ENCODE measurements at places on chromosomes 5 and 9.

- no peak for DNase-seq
Measured at GRCh38 chr9:90807006-90807405, 5.4 kb downstream of the SYK start.

GRCh38 chr9:84754461-84754860, 84.9 kb downstream of the NTRK2 start:
- DNase-seq, result no peak

- no peak for DNase-seq
Measured at GRCh38 chr9:19922476-19923118, 133.8 kb upstream of the SLC24A2 start.

GRCh38 chr9:87238545-87238944, 259.1 kb upstream of the DAPK1 start:
- no peak for DNase-seq

DNA sequence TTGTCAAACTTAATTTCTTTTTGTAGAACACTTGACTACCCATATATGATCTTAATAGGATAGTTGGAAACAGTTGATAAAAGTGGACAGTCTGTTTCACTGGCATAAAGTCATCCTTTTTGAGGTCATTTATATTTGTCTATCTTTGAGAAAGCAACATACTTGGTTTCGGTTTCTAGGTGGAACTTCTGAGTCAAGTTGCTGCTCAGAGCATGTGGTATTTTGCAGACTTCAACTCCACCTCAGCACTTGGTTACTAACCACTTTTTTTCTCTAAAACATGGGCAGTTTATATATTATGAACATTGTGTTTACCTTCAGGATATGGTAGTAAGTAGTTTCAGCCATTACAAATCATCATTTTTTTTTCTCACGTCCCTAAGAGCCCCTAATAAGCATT, 1749.0 kb upstream of the C9orf72 start:
- DNase-seq, result no peak

DNA sequence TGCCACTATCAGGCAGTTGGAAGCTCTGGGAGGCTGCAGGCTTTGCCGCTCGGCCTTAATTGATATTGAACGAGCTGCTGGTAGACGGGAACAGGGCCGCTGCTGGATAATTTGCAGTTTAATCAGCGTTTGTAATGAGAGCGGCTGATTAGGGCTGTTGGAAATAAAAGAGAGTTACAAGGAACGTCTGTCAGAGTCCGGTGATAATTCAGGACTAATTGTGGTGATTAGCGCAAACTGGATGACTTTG, 68.2 kb upstream of the TBCA start:
- no peak for DNase-seq

DNA sequence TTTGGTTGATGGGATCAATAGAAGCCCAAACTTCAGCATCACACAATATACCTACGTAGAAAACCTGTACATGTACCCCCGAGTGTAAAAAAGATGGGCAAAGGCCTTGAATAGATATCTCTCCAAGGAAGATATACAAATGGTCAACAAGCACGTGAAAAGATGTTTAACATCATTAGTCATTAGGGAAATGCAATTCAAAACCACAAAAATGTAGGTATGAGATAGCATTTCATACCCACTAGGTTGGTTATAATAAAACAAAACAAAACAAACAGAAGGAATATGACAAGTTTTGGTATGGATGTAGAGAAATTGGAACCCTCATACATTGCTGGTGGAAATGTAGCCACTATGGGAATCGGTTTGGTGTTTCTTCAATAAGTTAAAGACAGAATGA, 33.1 kb upstream of the PPARGC1B start:
- DNase-seq, result no peak

GRCh38 chr9:97723819-97724218, 26.7 kb upstream of the XPA start:
- no peak for DNase-seq

DNA sequence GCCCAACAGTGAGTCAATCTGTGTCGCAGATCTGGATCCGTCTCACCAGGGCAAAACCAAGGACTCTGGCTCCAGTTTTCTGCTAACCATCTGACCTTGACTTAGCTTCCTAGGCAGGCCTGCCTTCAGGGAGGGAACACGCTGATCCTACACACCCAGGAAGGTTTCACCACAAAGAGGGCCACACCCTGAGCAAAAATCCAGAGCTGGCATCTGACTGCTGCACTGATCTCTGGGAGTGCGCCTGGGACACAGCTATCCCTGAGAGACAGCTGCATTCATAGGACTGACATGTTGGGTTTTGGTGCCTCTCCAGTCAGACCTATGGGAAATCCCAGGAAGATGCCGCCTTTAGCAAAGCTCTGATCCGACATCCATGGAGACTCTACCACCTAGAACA, 47.5 kb downstream of the CDK5RAP2 start:
- DNase-seq, result no peak

GRCh38 chr5:149370878-149371277, 8.2 kb downstream of the IL17B start:
- DNase-seq, result no peak

DNA sequence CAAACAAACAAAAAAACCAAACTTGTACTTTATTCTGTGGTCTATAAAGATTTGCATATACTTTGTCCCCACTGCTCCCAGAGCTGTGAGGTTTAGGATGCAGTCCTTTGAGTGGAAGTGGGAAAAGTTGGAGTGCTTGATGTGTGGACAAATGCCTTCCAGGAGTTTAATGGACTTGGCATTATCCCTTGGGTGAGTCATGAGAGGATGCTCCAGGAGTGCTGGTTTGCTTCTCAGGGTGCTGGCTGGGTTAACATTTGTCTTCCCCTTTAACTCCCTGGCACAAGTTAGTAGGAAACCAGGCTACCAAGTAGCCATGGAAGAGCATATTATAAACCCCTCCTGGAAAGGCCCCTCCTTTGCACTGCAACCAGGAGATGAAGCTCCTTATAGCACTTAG, 417.4 kb upstream of the RIOK2 start:
- DNase-seq, result no peak

- DNase-seq, result no peak
Measured at GRCh38 chr9:123470121-123470782, 114.3 kb downstream of the CRB2 start.

DNA sequence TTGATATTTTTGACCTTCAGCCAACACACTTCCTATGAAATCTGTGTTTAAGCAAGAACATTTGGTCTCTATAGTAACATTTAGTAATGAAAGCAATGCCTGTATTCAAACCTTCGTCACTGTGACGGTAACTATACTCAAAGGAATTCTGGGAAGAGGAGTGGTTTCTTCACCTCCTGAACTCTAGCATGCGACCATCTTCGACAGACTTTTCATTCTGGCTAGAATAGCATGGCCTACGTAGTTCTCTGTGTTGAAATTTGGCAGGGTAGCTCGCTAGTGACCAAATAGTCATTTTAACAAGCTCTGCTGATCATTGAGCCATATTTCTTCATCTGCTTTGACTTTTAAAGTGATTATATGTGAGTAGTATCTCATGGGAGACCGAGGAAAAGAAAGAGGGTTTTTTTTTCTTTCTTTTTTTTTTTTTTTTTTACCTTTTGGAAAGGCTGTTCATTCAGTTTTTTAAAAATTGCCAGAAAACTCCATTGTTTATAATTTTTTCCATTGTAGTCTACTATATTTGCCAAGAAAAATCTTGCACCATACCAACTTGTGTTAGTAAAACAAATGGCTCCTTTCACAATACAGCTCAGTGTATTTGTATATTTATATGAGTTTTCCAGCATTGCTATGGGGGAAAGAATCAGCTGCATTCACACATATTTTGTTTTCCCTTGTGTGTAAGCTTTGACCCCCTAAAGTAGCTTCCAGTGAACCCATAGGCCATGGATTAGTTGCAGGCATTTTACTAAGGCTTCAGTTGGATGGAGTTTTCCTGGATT, 166.8 kb downstream of the NNT start:
- DNase-seq, result no peak

DNA sequence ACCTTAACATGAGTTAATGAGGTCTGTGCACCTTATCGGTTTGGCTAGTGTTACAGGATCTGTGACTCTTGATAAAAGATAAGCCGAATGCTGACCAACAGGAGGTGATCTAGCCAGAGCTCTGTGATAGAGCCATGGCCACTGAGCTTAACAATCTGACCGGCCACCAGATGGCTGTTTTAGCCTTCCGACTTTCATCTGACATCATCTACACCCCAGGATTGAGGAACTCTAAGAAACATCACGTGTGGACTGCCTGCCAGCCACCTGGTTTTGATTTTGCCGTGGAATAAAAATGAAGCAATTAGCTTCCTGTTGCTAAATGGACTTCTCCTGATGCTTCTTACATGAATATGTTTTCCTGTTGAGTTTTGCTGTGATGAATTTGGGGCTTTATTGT, 281.3 kb downstream of the CEMIP2 start:
- DNase-seq, result no peak

GRCh38 chr9:134242706-134243105, 78.3 kb upstream of the RNU6ATAC start:
- DNase-seq, result no peak

GRCh38 chr9:115225459-115226116, 107.6 kb upstream of the TNC start:
- no peak for DNase-seq

DNA sequence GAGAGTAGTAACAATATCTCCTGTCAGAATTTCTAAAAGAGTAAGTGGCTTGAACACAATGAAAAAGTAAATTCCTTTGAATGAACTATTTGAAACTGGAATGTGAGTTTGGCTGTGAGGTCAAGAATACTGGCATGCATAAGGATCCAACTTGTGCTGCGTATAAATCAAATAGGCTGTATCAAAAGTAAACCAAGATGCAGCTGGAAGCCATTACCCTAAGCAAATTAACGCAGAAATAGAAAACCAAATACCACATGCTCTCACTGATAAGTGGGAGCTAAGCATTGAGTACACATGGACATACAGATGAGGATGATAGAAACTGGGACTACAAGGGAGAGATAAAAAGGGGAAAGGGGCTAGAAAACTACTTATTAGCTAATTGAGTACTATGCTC, 24.0 kb upstream of the SRFBP1 start:
- DNase-seq, result no peak
